DMS153 (cell line): ENCODE measurements at places on chromosomes 5 and 9.

GRCh38 chr5:174542471-174542870 is 181.9 kb upstream of the MSX2 start:
- DNase-seq = no peak

GRCh38 chr9:115690786-115691496 is 462.6 kb upstream of the PAPPA start:
- DNase-seq = no peak

GRCh38 chr9:97592126-97592525 is 41.0 kb downstream of the TSTD2 start:
- DNase-seq = peak; percentile 3

DNA sequence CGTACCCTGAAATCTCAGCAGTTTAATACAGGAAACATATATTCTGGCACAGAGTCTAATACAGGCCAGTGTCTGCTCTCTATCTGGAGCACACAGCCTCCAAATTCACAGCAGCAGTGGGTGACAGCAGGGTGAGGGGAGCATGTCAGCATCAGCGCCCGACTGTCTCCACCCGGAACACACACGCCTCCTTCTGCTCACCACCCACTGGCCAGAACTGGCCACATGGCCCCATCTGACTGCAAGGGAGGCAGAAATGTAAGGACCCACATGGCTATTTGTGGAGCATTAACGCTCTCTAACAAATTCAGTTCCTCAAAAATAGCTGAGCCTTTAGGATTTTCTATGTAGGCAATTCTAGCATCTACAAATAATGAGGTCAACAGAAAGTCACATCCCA is 24.6 kb downstream of the UBE2QL1 start:
- DNase-seq = no peak

GRCh38 chr5:102271759-102272158 is 24.3 kb downstream of the SLCO4C1 start:
- DNase-seq = no peak

GRCh38 chr5:149271716-149272563 is at the start of gene AFAP1L1:
Gene AFAP1L1 (plus strand): TSS chr5:149271859. CDS start chr5:149271969, 110 bp downstream.
- DNase-seq = no peak

- no peak for DNase-seq
These were observed 181.8 kb downstream of the GLIS3 start for GRCh38 chr9:4117835-4118610.

GRCh38 chr9:30677221-30677620 is 1707.2 kb upstream of the ACO1 start:
- no peak for DNase-seq

- DNase-seq = no peak
These were observed 59.5 kb upstream of the FBXL7 start for GRCh38 chr5:15440434-15440833.

DNA sequence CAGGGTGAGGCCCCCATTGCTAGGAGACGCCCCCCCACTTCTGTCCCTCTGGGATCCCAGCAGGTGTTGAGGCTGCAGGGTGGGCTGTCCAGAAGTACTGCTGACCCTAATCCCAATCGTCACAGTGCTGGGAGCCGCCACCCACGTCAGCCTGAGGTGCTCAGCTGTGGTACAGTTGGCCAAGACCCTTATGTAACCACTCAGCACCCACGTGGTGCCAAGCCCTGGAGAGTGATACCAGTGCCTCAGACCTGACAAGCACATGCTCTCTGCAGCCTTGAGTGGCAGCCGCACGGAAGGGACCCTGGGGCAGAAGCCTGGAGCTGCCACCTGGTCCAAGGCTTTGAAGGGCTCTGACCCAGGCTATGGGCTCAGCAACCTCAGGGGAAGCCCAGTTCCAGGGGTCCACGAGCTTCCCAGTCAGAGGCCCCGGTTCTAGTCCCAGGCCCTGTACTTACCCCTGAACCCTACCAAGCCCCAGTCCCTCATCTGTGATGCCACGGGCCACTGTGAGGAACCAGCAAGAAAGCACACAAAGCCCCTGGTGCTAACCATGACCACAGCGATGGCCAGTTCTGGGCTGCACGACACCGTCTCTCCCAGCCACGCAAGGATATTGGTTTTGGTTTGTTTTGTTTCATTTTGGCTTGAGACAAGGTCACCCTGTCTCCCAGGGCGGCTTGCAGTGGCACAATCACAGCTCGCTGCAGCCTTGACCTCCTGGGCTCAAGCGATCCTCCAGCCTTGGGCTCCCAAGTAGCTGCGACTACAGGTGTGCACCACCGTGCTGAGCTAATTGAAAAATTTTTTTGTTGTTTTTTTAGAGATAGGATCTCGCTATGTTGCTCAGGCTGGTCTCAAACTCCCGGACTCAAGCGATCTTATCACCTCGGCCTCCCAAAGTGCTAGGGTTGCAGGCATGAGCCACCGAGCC is 50.7 kb downstream of the DBH start:
- DNase-seq = no peak

GRCh38 chr9:94150890-94151650 is 66.8 kb downstream of the PTPDC1 start:
- no peak for DNase-seq

DNA sequence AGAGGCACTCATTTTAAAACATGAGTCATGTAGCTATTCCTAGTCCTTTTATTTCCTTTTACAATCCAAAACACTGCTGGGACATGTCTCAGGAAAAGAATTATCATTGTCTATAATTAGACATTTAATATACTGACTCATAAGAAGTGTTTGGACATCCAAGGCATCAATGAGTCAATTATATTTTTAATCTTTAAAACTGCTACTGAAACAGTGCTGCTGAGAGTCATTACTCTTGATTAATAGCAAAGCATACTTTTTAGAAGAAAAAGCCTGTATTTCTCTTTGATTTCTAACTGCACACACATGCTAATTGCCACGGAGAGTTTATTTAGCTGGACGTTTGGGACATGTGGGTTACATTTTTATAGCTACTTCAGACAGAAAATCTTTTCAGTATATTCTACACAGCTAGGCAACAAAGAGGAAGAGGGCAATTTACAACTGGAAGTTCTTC is 1249.0 kb upstream of the CDH18 start:
- DNase-seq = peak; percentile 45

- no peak for DNase-seq
These were observed 49.1 kb upstream of the GADD45G start for GRCh38 chr9:89555451-89556375.

DNA sequence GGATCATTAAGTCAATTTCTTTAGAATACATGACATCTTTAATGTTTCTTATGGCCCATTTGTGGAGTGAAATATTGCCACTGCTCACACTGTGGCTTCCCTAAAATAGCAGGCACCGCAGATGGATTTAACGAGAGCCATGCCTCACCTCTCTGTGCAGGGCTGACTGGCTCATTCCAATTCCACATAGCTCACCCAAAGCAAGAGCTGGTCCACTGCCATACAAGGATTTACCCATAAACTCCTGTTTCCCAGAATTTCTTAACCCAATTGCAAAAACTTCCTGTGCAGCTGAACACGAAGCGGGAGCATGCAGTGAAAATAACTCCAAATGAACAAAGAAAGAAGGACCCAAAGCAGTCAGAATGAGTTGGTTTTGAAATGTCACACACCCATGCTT is 159.5 kb downstream of the BAAT start:
- no peak for DNase-seq

GRCh38 chr9:88915916-88916315 is 75.4 kb upstream of the S1PR3 start:
- DNase-seq = peak; percentile 78
